ENCODE measurements at places on chromosomes 16 and 17.

- no peak overlapping the region for H3K4me3 ChIP-seq
- peaks cover 34% of the 10 kb centered on the region for H3K4me1 ChIP-seq
- DNase-seq = no peak
These were observed 7.6 kb downstream of the MYO18A start for GRCh38 chr17:29172589-29172988.

- DNase-seq = no peak
- H3K4me1 ChIP-seq = peaks cover 51% of the 10 kb centered on the region
- no peaks in the 10 kb centered on the region for H3K27me3 ChIP-seq
- H3K4me3 ChIP-seq = peak overlapping the region; percentile 19
- H3K27ac ChIP-seq = peak overlapping the region; percentile 15
These were observed 25.2 kb downstream of the KANSL1 start for GRCh38 chr17:46167826-46168569.

DNA sequence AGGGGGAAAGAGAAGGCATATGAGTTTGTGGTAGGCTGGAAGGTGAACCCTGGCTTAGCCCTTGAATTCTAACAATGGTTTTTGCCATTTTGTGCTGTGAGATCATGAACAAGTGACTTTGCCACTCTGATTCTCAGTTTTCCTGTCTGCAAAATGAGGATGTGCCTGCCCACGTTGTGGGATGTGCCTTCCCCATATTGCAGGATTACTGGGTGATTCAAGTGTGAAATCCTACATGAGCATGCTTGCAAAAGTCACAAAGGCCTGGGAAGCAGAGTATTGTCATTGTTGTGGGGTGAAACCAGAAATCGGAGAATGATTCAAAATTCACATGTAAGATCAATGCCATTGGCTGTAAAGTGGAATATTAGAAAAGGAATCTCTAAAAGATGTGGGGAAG lies 28.6 kb upstream of the TVP23A start:
- no peaks in the 10 kb centered on the region for H3K4me1 ChIP-seq
- H3K4me3 ChIP-seq = no peak overlapping the region
- no peaks in the 10 kb centered on the region for H3K36me3 ChIP-seq
- no peak for DNase-seq
- no peak overlapping the region for H3K27ac ChIP-seq

DNA sequence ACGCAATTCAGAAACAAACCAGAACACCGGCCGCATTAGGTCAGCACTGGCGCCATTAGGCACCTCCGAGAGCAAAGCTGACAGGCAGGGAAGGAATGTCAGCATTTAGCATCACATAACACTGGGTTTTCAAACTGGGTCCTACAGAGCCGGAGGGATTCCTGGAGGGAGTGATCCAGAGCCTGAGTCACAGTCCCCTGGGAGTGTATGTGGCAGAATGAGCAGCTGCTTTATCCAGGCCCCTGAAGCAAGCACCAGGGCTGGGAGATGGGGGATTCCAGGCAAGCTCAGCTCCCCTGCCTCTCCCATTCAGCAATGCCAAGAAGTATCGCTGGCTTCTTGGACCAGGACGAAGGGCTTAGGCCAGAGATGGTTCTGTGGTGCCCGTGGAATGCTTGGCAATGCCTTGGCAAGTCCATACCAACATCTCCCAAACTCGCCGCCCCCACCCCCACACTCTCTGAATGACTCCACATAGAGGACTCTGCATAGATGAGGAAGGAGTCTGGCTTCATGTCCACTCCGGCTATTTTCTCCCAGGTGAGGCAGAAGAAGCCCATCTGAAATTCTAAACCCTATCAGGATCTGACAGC lies 20.4 kb downstream of the GAS7 start:
- peaks cover 35% of the 10 kb centered on the region for H3K4me1 ChIP-seq
- H3K36me3 ChIP-seq = no peaks in the 10 kb centered on the region
- peak overlapping the region; percentile 14 for H3K4me3 ChIP-seq
- H3K27me3 ChIP-seq = peaks cover 4% of the 10 kb centered on the region
- no peak for DNase-seq
- no peak overlapping the region for H3K27ac ChIP-seq

DNA sequence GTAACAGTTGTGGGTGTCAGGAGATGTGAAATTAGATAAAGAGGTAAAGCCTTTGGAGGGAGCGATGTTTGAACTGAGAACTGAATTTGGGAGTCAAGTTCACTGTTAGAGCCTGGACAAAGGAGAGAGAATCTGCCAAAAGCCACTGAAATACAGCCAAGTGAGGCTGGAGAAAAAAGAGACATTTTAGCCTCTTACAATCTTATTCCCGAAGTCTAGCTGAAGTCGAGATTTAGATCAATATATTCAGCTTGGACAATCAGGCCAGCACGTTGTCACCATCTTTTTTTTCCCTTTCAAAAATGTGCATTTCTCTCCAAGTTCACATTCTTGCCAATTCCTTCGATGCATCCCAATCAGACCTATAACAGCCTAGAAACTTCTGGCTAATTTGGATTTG lies 312.2 kb downstream of the RBFOX1 start:
- no peak overlapping the region for H3K27ac ChIP-seq
- H3K27me3 ChIP-seq = peaks cover 6% of the 10 kb centered on the region
- no peaks in the 10 kb centered on the region for H3K36me3 ChIP-seq
- peak overlapping the region; percentile 2 for H3K4me3 ChIP-seq
- no peak for DNase-seq

DNA sequence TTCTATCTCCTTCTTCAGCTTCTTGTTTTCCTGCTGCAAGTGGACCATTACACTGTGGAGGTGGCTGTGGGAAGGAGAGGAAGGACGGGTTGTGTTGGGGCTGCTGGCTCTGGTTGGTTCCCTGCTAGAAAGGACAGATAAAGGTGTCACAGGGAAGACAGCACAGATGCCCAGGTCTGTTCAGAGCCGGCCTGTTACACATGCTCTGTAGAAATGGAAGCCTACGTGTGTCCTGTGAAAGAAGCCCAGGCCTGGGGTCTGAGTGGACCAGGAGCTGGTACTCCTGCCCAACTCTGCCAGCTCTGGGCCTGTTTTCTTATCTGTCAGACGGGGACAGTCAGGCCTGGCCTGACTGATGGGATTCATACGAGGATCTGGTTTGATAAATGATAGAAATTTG lies 26.4 kb downstream of the DHX38 start:
- H3K27ac ChIP-seq = no peak overlapping the region
- H3K4me1 ChIP-seq = peaks cover 2% of the 10 kb centered on the region
- H3K27me3 ChIP-seq = peaks cover 12% of the 10 kb centered on the region
- DNase-seq = no peak

DNA sequence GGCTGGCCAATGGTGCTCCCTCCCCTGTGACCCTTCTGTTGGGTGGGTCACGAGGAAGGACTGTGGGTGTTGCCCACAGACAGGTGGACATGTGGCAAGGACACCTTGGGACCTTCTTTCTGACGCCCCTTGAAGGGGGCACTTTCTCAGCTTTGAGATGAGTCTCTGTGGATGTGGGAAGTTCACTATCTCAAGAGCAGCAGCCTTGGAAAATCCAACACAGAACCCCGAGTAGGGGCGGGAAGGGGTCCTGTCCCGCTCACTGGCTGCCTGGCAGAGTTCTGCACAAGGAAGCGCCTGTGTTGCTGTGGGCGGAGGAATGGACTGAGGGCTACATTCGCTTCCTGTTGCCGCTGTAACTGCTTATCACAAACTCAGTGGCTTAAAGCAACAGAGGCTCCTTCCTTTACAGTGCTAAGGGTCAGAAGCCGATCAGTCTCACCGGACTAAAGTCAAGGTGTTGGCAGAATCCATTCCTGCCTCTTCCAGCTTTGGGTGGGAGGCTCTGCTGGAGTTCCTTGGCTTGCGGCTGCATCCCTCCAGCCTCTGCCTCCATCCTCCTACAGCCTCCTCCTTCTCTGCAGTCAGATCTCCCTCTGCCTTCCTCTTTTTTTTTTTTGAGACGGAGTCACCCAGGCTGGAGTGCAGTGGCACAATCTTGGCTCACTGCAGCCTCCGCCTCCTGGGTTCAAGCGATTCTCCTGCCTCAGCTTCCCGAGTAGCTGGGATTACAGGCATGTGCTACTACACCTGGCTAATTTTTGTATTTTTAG lies 305.2 kb downstream of the SEC14L1 start:
- H3K27me3 ChIP-seq = peaks cover 4% of the 10 kb centered on the region
- H3K4me3 ChIP-seq = no peak overlapping the region
- DNase-seq = no peak
- peaks cover 99% of the 10 kb centered on the region for H3K4me1 ChIP-seq
- peak overlapping the region; percentile 75 for H3K27ac ChIP-seq

DNA sequence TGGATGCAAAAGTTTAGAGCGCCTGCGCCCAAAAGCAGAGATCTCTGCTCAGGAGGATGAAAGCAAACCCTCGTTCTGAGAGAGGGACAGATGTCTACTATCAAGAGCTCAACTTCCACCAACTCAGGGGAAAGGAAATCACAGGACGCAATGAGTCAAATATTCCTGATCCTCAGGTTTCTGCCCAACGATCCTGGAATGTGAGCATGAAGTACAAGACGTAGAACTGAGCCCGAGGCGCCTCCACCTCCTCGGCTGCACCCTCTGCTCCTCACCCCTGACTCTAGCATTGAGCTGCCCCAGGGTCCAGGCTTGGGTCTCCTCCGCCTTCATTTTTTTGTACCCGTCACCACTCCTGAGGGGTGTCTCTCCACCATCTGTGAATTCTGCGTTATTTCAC lies 15.4 kb downstream of the IFT140 start:
- H3K36me3 ChIP-seq = peaks cover 62% of the 10 kb centered on the region
- no peaks in the 10 kb centered on the region for H3K27me3 ChIP-seq
- no peak overlapping the region for H3K27ac ChIP-seq
- DNase-seq = no peak
- H3K4me3 ChIP-seq = no peak overlapping the region

DNA sequence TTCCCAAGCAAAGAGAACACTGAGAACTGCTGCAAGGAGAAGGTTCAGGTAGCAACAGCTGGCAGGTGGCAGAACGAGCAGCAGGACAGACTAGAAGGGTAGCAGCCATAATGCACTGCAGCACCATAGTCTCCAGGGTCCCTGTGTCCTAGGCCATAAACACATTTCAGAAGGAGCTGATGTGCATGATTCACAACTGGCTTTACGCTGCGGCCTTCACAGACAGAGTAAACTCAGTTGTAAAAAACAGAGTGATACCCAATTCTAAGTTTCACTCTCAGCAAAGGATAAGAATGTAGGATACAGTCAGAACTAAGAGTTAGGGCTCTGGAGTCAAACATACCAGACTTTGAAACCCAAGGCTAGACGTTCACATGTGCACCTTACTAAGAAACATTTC lies 24.4 kb downstream of the ARHGAP17 start:
- DNase-seq = no peak
- H3K27me3 ChIP-seq = no peaks in the 10 kb centered on the region
- peaks cover 18% of the 10 kb centered on the region for H3K36me3 ChIP-seq
- peaks cover 44% of the 10 kb centered on the region for H3K4me1 ChIP-seq
- H3K4me3 ChIP-seq = no peak overlapping the region

- no peaks in the 10 kb centered on the region for H3K36me3 ChIP-seq
- peaks cover 29% of the 10 kb centered on the region for H3K27me3 ChIP-seq
- no peak overlapping the region for H3K4me3 ChIP-seq
- DNase-seq = no peak
These were observed 4.5 kb downstream of the TMEM114 start for GRCh38 chr16:8585857-8586256.

- H3K36me3 ChIP-seq = peaks cover 9% of the 10 kb centered on the region
- H3K27ac ChIP-seq = peak overlapping the region; percentile 88
- peak overlapping the region; percentile 99 for H3K4me3 ChIP-seq
- H3K27me3 ChIP-seq = peaks cover 4% of the 10 kb centered on the region
- DNase-seq = peak; percentile 23
These were observed 541 bp downstream of the VKORC1 start for GRCh38 chr16:31094088-31094423.

- H3K4me1 ChIP-seq = peaks cover 23% of the 10 kb centered on the region
- H3K36me3 ChIP-seq = no peaks in the 10 kb centered on the region
- H3K27me3 ChIP-seq = peaks cover 2% of the 10 kb centered on the region
- DNase-seq = no peak
- H3K4me3 ChIP-seq = no peak overlapping the region
These were observed 81.6 kb upstream of the XYLT1 start for GRCh38 chr16:17552351-17552750.

GRCh38 chr17:32741381-32741780 lies 135.5 kb downstream of the MYO1D start:
- H3K27ac ChIP-seq = no peak overlapping the region
- H3K4me3 ChIP-seq = no peak overlapping the region
- no peaks in the 10 kb centered on the region for H3K36me3 ChIP-seq

DNA sequence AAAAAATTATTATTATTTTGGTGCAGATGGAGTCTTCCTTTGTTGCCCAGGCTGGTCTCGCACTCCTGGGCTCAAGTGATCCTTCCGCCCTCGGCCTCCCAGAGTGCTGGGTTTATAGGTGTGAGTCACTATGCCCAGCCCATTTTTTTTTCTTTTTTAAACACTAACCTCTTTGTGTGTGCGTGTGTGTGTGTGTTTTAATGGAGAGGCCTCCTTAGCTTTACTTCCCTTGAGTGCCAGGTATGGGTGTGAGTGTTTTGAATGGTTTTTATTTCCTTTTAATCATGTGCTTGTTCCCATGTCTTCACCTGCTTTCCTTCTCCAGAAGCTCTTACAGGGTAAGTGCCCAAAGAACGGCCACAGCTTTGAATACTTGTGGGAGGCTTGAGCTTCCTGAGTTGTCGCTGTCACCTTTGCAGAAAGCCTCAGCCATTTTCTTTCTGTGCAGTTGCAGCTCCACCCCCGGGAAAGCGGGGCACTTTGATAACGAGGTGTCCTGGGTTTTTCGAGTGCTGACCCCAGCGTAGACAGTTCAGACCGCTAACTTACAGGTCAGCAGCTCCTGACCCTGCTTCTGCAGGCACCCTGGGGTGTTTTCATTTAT lies 22.6 kb downstream of the AKAP1 start:
- H3K4me3 ChIP-seq = no peak overlapping the region
- peaks cover 50% of the 10 kb centered on the region for H3K4me1 ChIP-seq
- H3K27ac ChIP-seq = no peak overlapping the region
- peaks cover 3% of the 10 kb centered on the region for H3K27me3 ChIP-seq
- peaks cover 26% of the 10 kb centered on the region for H3K36me3 ChIP-seq
- DNase-seq = no peak

GRCh38 chr16:84922351-84923120 lies 88.8 kb downstream of the ZDHHC7 start:
- no peak for DNase-seq
- H3K27me3 ChIP-seq = peaks cover 6% of the 10 kb centered on the region
- peak overlapping the region; percentile 54 for H3K27ac ChIP-seq
- H3K36me3 ChIP-seq = no peaks in the 10 kb centered on the region
- H3K4me3 ChIP-seq = no peak overlapping the region

- DNase-seq = no peak
- H3K36me3 ChIP-seq = peaks cover 36% of the 10 kb centered on the region
- H3K4me1 ChIP-seq = peaks cover 49% of the 10 kb centered on the region
These were observed 85.6 kb downstream of the FOXL1 start for GRCh38 chr16:86663685-86664521.

DNA sequence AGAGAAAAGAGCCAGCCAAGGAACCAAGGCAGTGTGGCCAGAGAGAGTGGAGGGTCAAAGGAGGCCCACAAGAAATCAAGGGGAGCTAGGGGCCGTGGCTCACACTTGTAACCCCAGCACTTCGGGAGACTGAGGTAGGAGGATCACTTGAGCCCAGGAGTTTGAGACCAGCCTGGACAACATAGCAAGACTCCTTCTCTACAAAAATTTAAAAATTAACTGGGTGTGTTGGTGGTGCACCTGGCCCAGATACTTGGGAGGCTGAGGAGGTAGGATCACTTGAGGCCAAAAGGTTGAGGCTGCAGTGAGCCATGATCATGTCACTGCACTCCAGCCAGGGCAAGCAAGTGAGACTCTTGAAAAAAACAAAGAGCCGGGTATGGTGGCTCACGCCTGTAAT lies 18.9 kb upstream of the TFAP4 start:
- H3K4me1 ChIP-seq = peaks cover 70% of the 10 kb centered on the region
- peak overlapping the region; percentile 95 for H3K27ac ChIP-seq
- H3K27me3 ChIP-seq = peaks cover 3% of the 10 kb centered on the region
- no peak overlapping the region for H3K4me3 ChIP-seq

GRCh38 chr16:29804455-29805231 lies 1.7 kb upstream of the MAZ start:
- H3K4me1 ChIP-seq = peaks cover 45% of the 10 kb centered on the region
- H3K27me3 ChIP-seq = peaks cover 3% of the 10 kb centered on the region
- DNase-seq = no peak
- H3K4me3 ChIP-seq = peak overlapping the region; percentile 99

All from nephron progenitor cell (in vitro differentiated cells).